Amniotic epithelial cell (primary cell): ENCODE measurements at places on chromosomes 2 and 18.

- peak; percentile 13 for DNase-seq
These were observed 886.4 kb upstream of the CDH2 start for GRCh38 chr18:29063346-29063745.

DNA sequence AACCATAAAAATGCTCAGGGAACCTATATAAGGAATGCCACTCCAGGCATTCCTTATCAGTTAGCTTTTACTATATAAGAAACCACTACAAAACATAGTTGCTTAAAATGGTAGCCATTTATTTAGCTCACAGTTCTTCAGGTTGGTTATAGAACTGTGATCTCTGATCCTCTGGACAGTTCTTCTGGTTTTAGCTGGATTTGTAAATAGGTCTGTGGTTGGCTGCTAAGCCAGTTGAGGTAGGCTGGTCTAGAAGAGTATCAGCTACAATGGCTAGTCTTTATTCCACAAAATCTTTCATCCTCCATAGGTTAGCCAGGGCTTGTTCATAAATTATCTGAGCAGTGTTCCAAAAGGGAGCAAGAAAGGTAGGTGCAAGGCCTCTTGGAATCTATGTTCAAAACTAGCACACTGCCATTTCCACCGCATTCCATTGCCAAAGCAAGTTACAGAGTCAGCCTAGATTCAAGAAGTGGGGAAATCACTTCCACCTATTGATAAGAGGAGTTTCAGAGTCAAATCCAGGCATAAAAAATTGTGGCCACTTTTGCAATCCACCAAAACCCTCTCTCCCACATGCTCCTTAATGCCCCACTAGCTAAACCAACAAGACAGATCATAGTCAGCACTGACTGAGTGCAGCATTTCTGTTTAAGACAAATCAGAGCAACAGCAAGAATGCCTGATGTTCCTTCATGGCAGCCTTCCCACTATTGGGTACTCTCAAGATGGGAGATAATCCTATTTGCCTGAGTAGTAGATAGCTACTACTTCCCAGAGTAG, 146.4 kb downstream of the IRS1 start:
- DNase-seq: peak; percentile 90

- DNase-seq: peak; percentile 60
These were observed 11.4 kb downstream of the MYO5B start for GRCh38 chr18:50183556-50183955.

GRCh38 chr2:25251071-25251421, 82.7 kb upstream of the POMC start:
- no peak for DNase-seq

GRCh38 chr2:207720517-207721187, 9.2 kb downstream of the CCNYL1 start:
- DNase-seq: no peak

DNA sequence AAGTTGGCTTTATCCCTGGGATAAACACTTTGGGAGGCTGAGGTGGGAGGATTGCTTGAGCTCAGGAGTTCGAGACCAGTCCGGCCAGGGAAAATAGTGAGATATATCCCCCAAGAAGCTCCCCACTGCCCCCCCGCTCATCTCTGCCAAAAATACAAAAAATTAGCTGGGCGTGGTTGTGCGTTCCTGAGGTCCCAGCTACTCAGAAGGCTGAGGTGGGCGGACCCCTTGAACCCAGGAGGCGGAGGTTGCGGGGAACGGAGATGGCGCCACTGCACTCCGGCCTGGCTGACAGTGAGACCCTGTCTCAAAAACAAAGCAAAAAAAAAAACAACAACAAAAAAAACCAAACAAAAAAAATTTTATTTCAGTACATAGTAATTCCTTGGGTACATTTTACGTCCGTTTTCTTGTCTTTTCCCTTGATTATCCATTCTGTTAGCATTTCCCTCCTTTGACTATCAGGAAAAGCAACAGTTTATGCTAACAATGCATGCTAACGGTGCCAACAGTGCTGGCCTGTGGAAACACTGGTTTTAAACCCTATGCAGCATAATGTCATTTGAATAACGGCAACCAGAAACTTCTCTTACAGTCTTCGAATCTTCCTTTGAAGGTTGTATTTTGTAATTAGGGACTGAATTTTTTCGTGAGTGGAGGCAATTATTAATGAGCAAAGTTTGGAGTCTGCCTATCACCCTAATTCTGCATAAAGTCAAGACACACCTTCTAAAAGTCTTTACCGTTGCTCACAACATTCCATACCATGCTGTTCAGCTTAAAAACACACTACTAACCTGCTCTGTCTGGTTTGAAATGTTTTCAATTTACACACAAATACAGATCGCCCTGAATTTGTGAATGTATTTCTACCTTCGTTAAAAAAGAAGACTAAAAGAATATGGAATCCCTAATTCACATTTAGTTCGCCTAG, 721 bp upstream of the MIB1 start:
- no peak for DNase-seq

GRCh38 chr2:224875841-224876240, 159.7 kb upstream of the CCDC195 start:
- DNase-seq: no peak
